ENCODE measurements at places on chromosomes 3 and 15.

- no peak for DNase-seq
Measured at GRCh38 chr3:106208251-106208650, 339.4 kb upstream of the CBLB start.

- DNase-seq = no peak
Measured at GRCh38 chr15:80041494-80042253, 17.8 kb upstream of the ZFAND6 start.

DNA sequence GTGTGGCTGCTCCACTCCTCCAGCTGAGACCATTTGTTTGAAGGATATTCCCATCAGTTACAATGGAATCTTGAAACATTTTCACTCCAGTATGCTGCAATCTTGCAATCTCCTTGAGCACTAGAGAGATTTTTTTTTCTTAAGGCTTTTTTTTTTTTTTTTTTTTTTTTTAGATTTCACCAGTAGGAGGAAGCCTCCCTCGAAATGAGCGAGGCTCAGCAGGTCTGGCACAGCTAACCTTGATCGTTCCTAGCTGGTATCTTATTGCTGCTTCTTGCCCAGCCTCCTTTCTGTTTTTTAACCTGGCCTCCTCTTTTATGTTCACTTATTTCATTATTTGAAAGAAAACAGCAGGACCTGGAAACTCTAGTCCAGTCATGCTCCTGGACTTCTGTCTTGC lies 48.1 kb downstream of the RAP2B start:
- peak; percentile 14 for DNase-seq

DNA sequence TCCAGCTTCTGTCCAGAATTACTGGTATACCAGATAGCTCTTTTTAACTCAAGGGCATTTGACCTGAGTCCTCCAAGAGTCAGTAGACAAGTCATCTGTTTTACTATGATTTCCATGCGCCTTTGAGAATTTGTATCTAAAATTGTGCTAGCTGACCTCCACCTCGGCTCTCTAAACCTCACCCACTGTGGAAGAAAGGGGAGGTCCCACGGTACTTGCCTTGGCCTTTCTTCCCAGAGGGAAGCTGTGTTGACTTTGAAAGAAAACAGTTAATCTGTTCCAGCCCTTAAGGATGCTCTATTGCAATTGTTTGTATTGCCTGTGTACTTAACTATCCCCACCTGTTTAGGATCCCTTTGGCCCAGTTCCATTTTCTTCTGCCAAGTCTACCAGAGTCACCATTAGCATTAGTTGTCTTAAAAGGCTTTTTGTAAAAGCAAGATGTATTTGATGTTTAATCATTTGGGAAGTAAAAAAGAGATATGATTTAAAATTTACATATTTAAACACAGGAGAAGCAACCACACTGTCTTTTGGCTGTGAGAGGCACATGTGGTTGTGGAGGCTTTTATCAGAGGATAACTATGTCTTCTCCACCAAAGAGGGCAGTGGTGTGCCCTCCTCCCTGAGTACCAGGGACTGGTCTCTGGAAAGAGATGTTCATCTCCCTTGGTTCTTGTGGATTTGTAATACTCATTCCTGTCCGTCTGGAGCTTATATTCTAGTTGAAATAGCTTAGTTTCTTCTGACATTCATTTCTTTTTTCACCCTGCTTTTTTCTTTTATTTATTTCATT lies 88.8 kb downstream of the CRTC3 start:
- no peak for DNase-seq

DNA sequence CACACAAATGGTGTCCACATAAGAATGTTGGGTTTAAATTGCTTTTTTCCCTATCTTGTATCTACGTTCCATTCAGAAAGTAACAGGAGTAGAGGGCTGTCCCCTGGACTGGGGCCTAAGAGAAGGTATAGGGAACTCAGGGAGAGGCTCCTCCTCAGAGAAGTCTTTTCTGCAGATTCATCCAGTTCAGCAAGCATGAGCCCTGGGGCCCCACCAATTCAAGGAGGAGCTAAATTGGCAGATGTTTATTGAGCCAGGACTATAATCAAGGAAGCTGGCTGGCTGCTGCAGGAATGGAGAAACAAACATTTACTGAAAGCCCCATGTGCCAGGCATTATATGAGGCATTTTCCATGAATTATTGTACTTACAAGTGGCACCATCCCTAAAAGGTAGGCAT lies 22.1 kb upstream of the LARS2 start:
- DNase-seq = no peak

DNA sequence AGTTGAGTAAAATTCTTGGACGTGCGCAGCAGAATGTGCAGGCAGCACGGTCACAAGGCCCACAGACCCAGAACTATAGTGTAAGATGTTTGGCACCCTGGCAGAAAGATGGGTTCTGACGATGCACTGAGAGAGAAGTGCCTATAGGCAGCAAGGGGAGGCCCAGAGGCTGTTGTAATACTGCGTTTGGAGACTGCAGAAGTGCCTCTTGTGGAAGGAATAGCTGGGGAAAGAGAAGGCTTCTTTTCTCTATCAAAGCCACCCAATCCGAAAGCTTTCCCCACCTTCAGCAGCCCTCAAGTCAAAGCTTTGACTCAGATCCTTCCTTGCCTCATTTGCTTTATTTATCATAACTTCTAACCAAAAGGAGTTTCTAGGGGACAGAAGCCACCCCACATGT lies 5.2 kb upstream of the SIN3A start:
- no peak for DNase-seq

DNA sequence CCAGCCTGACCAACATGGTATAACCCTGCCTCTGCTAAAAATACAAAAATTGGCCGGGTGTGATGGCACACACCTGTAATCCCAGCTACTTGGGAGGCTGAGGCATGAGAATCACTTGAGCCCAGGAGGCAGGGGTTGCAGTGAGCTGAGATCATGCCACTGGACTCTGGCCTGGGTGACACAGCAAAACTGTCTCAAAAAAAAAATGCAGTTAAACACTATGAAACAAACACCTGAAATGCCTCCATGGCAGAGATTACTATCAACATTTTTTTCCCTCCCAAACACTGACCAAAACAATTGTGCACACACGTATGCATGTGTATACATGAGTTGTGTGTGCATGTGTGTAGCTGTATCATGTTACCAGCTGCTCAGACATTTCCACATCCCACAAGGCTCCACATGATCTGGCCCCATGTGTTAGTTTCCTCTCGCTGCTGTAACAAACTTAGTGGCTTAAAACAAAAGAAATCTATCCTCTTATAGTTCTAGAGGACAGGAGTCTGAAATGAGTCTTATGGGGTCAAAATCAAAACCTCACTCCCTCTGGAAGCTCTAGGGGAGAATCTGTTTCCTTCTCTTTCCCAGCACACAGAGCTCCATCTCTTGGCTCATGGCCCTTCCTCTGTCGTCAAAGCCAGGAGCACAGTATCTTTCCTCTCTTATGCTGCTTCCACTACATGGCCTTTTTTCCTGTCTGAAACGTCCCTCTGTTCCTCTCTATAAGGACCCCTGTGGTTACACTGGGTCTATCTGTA lies 34.5 kb downstream of the SLC41A3 start:
- no peak for DNase-seq

GRCh38 chr15:58760385-58761009 lies 10.6 kb upstream of the MINDY2 start:
- no peak for DNase-seq

- DNase-seq = no peak
Measured at GRCh38 chr3:149007567-149008257, 16.4 kb downstream of the GYG1 start.

- no peak for DNase-seq
Measured at GRCh38 chr3:86954747-86955146, 36.2 kb downstream of the VGLL3 start.

DNA sequence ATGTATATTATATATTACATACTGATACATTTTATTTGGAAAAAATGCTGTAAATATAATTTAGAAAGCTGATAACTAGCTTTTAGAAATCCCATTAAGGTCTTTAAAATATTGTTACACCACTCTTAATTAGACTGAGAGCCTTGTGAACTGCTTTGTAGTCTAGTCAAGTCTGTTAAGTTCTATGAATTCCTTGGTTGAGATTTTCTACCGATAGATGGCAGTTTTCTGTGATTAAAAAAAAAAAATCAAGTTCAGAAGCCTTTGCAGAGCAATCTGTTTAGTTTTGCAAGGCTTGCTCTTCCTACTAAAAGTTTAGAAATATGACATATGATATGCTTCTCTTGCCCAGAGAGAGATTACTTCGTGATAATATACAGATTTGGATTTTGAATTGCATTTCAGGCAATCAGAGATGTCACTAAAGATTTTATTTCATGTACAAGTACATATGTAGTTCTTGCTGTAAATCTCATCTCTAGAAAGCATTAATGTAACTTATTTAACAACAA lies 60.4 kb upstream of the SLITRK3 start:
- no peak for DNase-seq

DNA sequence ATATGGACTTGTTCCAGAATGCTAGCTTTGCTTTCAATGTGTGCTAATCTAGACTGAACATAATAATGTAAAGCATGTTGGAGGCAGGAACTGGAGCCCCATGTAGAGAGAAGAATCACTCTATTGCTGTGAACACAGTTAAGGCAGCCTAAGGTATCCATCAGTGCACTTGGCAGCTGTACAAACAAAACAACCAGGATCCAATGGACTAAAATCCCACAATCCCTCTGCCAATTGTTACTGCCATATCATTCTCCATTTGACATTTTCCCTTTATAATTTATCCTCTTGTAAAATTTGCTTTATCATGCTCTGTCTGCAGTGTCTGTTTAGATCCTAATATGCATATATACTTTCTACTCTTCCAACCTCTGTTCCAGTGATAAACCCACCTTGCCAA lies 756.8 kb upstream of the LMCD1 start:
- no peak for DNase-seq

- no peak for DNase-seq
Measured at GRCh38 chr3:142723665-142723967, 218 bp upstream of the TRPC1 start.

DNA sequence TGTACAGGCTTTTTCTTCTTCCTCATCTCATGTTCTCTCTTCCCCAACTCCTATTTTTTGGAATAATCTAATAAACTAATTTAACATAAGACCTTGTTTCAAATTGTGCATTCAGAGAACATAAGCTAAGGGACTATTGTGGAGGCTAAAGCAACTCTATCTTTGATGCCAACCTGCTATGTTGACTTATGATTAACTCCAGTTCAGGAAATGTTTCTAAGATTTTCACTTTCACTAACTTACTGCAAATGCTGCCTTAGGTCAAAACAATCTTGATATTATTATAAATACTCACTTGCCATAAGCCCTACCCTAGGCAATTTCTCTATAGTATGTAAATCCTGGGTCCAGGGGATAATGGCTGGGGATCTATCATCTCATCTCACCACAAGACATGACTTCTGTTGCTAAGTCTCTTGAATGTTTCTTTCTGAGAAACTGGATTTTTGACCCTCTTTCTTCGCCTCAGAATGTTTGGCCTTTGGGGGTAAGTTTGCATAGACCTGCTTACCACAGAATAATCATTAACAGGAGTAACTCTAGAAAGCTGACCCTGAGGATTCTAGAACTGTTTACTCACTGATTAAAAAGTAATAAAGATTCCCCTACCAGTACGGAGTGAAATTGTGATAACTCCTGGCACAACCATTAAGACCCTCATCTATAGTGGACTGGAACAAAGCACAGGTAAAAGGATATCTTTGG lies 768.1 kb downstream of the GBE1 start:
- DNase-seq = no peak

DNA sequence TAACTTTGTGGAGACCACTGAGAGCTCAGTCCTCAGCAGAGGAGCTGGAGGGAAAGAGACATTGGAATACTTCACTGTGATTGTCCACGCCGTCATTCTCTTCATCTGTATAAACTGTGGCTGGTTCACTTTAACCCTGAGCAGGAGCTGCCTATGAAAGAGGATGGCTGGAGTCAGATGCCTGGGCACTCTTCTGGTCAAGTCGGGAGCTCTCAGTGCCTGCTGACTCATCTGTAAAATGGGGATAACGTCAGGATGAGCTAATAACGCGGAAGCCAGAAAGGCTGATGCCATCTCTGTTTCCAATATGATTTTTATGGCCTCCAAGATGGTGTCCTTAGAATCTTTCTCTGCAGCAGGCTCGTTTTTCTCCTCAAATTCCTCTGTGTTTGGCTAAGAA lies 51.6 kb upstream of the MRPS22 start:
- DNase-seq = no peak

DNA sequence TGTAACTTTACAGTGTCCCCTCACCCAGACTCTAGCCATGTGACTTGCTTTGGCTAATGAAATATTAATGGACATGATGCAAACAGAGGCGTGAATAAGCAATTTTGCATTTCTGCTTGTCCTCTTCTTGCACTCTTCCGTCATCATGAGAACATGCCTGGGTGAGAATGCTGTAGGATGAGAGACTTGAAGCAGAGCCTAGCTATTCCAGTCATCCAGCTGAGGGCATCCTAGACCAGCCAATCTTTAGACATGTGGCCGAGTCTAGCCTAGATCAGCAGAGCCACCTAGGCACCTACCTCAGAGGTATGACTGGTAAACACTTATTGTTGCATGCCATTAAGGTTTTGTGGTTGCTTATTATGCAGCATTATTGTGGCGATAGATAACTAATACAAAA lies 450.5 kb upstream of the AZI2 start:
- DNase-seq = no peak

DNA sequence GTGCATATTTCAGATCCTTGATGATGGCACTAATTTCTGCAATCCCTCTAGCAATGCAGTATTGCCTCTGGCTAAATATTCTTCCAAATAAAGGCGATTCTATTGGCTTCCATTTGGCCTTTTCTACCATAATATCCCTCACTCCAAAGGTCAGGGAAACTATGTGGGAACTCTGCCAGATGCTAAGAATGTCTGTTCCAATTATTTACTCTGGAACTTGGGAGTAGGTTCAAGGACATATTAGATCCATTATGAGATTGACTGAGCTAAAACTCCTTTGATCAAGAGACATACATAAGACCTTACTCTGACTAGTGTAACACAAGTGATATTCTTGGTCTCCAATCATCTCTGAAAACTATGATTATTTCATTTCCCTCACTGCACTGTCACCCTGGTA lies 674.5 kb upstream of the NECTIN3 start:
- DNase-seq = no peak

DNA sequence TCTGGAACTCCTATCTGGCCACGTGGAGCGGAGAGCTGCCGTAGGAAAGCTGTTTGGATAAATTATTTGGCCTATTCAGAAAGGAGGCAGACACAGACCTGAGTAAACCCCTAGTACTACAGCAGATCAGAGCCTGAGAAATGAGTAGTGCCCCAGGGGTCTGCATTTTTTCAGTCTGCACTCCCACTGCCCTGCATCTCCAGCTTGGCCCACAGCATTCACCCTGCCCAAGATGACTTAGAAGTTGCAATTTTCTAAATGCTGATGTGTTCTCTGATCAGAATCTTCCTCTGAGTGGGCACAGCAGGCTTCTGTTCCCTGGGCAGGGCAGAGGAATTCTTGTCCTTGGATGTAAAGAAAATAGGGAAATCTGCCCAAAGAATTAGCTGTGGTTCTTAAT lies 55.1 kb upstream of the PIK3CB start:
- DNase-seq = no peak

Measured in AG08395 (cell line).